ENCODE measurements at places on chromosomes 7 and 10.
A peak's percentile ranks its signal among the peaks of the same experiment; 100 is the strongest.

GRCh38 chr10:13883636-13884444, 297.1 kb downstream of the PRPF18 start:
- DNase-seq, result no peak
- H3K36me3 ChIP-seq, result no peaks in the 10 kb centered on the region
- no peaks in the 10 kb centered on the region for H3K4me1 ChIP-seq
- no peak overlapping the region for H3K4me3 ChIP-seq

DNA sequence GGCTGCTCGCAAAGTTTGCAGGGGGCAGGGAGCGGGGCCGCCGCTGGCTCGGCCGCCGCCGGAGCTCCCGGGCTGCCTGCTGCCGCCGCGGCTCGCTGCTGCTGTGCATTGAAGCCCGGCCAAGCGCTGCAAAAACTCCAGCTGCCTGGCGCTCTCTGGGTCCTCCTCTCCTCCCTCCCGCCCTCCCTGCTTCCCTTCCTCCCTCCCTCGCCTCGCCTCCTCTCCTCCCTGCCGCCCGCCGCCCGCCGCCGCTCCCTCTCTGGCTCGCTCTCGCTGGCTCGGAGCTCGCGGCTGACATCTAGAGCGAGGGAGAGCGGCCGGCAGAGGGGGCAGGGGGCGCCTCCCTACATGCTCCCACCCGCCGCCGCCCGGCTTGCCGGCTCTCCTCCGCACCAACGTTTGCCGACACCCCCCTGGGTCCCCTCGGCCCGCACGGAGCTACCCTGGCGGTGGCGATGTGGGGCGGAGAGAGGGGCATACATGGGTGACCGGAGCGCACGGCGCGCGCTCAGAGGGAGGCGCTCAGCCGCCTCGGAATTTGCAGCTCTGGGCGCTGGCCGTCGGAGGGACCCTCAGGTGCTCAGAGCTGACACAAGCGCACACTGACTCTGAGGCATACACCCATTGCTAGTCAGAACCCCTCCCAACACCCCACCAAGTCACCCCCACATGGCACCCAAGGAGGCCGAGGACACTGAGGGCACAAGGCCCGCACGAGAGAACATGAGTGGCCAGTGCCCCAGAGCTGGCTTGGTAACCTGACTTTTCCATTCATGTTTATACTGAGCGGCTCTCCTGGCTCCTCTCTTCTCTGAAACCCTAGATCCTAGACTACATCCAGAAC, 1.2 kb upstream of the PLXNA4 start:
- H3K27me3 ChIP-seq, result peaks cover 56% of the 10 kb centered on the region
- no peak for DNase-seq
- H3K27ac ChIP-seq, result no peak overlapping the region

DNA sequence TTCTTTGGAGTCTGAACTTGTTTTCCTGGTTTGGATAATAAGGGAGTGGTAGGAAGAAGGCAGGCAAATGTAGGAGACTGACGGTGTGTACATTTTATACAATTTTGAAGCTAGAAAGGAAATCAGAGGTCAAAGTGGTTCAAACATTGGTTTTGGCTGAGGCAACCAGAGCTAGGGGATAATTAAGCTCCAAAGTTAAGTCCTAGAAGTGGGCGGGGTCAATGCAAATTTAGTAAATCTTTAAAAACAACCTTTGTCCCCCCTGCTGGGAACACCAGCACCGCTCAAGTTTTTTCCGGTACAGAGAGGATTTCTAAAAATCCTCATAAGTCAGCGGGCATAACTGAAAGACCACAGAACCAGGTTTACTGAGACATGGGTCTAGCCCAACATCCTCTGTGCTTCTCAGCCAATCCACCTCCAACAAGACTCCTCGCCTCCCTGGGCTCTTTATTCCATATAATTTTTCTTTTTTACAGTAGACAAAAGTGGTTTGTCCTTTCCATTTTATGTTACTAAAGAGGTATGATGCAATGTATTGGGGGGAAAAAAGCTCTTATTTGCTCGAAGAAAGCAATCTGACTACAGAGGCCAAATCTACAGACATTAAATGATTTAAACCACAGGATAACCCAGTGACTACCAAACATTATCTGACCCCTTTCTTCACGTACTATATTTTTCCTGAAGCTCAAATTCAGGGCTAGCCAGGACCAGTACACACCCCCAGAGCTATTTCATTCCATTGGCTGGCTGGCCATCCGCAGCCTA, 1.6 kb downstream of the GLUD1 start:
- no peaks in the 10 kb centered on the region for H3K27me3 ChIP-seq
- peak overlapping the region; percentile 44 for H3K27ac ChIP-seq
- peaks cover 24% of the 10 kb centered on the region for H3K4me1 ChIP-seq
- peaks cover 5% of the 10 kb centered on the region for H3K36me3 ChIP-seq
- peak; percentile 67 for DNase-seq

- peaks cover 15% of the 10 kb centered on the region for H3K27me3 ChIP-seq
- no peak overlapping the region for H3K27ac ChIP-seq
- H3K4me3 ChIP-seq, result no peak overlapping the region
- H3K4me1 ChIP-seq, result no peaks in the 10 kb centered on the region
- H3K36me3 ChIP-seq, result no peaks in the 10 kb centered on the region
Measured at GRCh38 chr7:44293561-44294324, 31.7 kb downstream of the CAMK2B start.

DNA sequence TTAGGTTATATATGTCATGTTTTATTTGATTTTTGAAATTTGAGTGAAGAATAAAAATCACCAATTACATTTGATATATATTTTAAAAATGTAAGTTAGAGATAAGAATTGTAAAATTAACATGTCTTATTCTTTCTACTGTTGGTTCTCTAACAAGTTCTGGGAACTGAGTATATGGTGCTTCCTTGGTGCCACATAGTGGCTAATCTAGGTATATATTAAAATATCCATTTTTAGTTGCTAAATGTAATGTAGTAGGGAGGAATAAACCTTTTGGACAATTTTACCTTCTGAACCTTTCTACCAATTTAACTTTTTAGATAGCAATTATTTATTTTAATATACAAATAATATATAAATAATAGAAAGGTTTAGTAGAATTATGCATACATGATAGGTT, 17.5 kb downstream of the CFAP69 start:
- H3K4me3 ChIP-seq, result no peak overlapping the region
- no peak for DNase-seq
- no peaks in the 10 kb centered on the region for H3K36me3 ChIP-seq

- no peaks in the 10 kb centered on the region for H3K4me1 ChIP-seq
- no peak overlapping the region for H3K27ac ChIP-seq
- H3K4me3 ChIP-seq, result no peak overlapping the region
- H3K36me3 ChIP-seq, result no peaks in the 10 kb centered on the region
- H3K27me3 ChIP-seq, result no peaks in the 10 kb centered on the region
- DNase-seq, result no peak
Measured at GRCh38 chr10:58637352-58637751, 124.7 kb downstream of the BICC1 start.

- H3K4me1 ChIP-seq, result no peaks in the 10 kb centered on the region
- H3K27ac ChIP-seq, result no peak overlapping the region
- no peaks in the 10 kb centered on the region for H3K36me3 ChIP-seq
- H3K4me3 ChIP-seq, result no peak overlapping the region
- no peaks in the 10 kb centered on the region for H3K27me3 ChIP-seq
Measured at GRCh38 chr7:85172530-85172941, 14.3 kb downstream of the SEMA3D start.

- no peak overlapping the region for H3K27ac ChIP-seq
Measured at GRCh38 chr7:148211740-148212151, 378.8 kb upstream of the C7orf33 start.

DNA sequence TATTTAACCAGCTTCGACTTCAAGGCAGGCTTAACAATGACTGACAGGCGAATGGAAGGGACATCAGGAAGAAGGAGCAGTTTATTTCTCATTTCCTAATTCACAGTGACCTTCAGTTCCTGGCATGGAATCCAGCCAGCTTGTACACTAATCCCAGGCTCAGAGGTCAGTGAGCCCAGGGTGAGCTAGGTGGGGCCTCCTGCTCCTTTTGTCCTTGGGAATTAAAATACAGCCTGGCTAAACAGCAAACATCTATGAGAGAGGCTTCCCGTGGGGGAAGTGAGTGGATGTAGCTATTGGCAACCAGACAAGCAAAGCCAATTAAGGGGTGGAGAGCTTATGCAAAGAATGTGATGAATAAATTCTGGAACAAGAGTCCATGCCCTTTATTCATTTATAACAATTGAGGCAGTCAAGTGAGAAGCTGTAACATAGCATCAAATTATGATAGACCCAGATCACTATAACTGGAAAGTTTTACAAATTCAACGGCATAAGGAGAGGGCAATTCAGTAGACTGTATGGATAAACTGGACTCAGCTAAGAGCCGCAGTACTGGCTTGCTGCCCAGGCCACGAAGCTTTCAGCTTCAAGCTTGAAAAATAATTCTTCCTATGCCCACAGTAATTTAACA, 57.1 kb downstream of the STK17A start:
- no peak for DNase-seq
- H3K4me1 ChIP-seq, result peaks cover 71% of the 10 kb centered on the region
- H3K4me3 ChIP-seq, result no peak overlapping the region
- peaks cover 75% of the 10 kb centered on the region for H3K36me3 ChIP-seq

DNA sequence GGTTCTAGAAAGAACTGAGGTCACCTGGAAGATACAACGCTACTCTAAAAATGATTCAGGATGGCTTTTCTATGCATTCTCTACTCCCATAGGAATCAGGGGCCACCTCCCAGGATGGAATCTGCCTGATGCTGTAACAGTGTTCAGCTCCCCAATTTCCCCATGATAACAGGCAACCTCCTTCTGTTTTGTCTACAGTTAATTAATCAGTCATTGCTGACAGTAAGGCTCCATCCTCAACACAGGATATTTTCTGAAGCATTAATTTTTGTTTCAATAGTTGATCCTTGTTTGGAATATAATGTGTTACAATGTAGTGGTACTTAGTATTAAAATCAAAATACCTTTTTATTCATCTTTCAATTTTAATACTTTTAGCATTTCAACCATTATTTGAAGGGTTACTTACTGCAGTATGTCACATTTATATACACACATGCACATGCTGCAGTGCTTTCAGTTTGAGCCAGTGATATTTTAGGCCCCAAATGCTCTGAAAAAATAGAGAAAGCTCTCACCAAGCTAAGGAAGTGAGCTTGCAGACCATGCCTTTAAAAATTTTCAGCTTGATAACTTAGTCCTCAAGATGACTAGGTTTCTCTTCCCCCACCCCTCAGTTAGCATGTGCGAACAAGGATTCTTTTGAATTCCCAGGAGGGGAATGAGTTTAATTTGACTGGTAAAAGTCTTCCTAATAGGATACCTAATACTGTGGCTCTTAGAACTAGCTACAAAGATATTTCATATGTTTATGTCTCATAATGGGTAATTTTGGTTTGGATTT, 592 bp upstream of the PIK3CG start:
- H3K27me3 ChIP-seq, result no peaks in the 10 kb centered on the region
- H3K36me3 ChIP-seq, result peaks cover 24% of the 10 kb centered on the region
- peak overlapping the region; percentile 77 for H3K27ac ChIP-seq
- no peak for DNase-seq
- H3K4me3 ChIP-seq, result peak overlapping the region; percentile 62

GRCh38 chr10:78170026-78170475, 136.4 kb downstream of the RPS24 start:
- no peak for DNase-seq
- H3K36me3 ChIP-seq, result no peaks in the 10 kb centered on the region
- H3K4me3 ChIP-seq, result no peak overlapping the region
- H3K4me1 ChIP-seq, result no peaks in the 10 kb centered on the region

Measured in CD4-positive, alpha-beta T cell (primary cell).